ENCODE measurements at places on chromosomes 1 and 21. TPM values are rescaled to one million over a fixed set of nuclear protein-coding genes. Genes with fewer than 3 reads are reported as not detected.

MYOM3 gene
- not detected for total RNA-seq

TRIM67 gene
- 3.4 TPM for total RNA-seq

AKNAD1 gene
- total RNA-seq: 3.2 TPM

KRTAP11-1 gene
- not detected for total RNA-seq

SHISAL2A gene
- not detected for total RNA-seq

CYP4Z1 gene
- total RNA-seq: 2.9 TPM

CCDC30 gene
- 30.7 TPM for total RNA-seq

DHX9 gene
- total RNA-seq: 115 TPM

GPR89A gene
- 36.3 TPM for total RNA-seq

TCHH gene
- total RNA-seq: 0.92 TPM

ETV3 gene
- 23.1 TPM for total RNA-seq

GJA4 gene
- total RNA-seq: 4.8 TPM

IL19 gene
- not detected for total RNA-seq

KRTAP19-1 gene
- not detected for total RNA-seq

All from dorsolateral prefrontal cortex (tissue), 122 donors.